Tongue (tissue), 3 donors: ENCODE measurements at places on chromosomes 6 and 20. TPM values are rescaled to one million over a fixed set of nuclear protein-coding genes. Genes with fewer than 3 reads are reported as not detected.

DNA sequence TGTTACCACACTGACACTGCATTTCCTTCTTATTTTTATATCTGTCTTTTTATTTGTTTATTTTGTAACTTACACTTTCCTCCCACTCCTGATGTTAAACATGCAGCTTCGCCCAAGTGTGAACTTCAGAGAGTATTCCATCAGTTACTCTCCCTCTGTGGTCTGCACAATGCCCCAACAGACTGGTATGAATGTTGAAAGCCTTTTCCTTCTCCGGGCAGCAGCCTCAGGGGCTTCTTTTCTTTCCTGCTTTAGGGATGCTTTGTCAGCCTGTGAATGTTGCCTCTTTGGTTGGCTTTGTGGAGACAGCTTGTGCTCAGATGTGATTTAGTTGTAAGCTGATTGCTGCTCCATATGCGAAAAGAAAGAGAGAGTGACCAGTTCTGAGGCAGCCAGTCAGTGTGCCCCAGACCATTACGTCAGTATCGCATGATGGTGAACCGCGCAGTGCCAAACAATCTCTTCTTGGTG, 44.0 kb downstream of the SMPDL3A start:
- DNase-seq, result no peak

DNA sequence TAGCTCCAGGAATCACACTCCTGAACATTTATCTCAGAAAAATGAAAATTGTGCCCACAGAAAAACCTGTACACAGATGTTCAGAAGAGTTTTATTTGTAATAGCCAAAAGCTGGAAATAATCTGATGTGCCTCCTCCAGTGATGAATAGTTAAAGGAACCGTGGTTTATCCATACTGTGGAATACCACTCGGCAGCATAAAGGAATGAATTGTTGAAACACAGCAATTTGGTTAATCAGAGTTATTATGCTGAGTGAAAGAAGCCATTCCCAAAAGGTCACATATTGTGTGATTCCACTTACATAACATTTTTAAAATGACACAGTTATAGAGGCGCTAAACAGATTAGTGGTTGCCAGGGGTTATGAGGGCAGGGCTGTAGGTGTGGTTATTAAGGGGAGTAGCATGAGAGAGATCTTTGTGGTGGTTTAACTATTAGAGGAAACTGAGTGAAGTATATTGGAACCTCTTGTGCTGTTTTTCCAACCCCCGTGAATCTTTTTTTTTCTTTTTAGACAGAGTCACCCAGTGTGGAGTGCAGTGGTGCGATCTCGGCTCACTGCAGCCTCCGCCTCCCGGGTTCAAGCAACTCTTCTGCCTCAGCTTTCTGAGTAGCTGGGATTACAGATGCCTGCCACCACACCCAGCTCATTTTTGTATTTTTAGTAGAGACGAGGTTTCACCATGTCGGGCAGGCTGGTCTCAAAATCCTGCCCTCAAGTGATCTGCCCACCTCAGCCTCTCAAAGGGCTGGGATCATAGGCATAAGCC, 26.2 kb downstream of the PSMF1 start:
- DNase-seq, result no peak

- DNase-seq, result no peak
Observed at GRCh38 chr6:111972745-111973117, 81.2 kb upstream of the CCN6 start.

- DNase-seq, result no peak
Observed at GRCh38 chr6:137514418-137514817, 20.2 kb upstream of the OLIG3 start.

- DNase-seq, result no peak
Observed at GRCh38 chr20:15205719-15206118, 868.3 kb upstream of the FLRT3 start.

DNA sequence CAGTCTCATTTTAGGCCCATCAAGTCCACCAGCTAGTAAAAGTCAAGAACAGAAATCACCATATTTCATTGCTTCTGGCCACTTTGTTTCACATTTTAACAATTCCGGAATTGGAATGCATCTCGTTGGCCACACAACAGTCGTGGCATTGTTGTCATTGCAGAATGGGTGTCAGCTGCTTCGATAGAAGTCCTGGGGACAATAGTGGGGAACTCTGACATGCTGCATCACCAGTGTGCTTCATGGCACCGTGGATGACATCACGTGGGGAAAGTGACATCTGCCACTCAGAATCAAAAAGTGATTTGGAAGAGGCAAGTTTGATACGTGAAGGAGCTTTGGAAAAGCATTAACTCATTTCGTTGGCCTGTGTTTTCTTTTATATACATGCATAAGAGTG, 43.8 kb upstream of the XRN2 start:
- no peak for DNase-seq

GRCh38 chr6:149563203-149563927, 2.8 kb upstream of the GINM1 start:
- no peak for DNase-seq

GRIK2 gene
- 3.1 TPM for total RNA-seq

PLG gene
- total RNA-seq, result not detected

FAM162B gene
- total RNA-seq, result 7.9 TPM

PBOV1 gene
- total RNA-seq, result not detected

PRDM13 gene
- not detected for total RNA-seq

DEF6 gene
- 11.6 TPM for total RNA-seq
